ENCODE measurements at places on chromosomes 4 and X.

GRCh38 chr4:4981427-4981826, 37.8 kb downstream of the CYTL1 start:
- no peak for DNase-seq

DNA sequence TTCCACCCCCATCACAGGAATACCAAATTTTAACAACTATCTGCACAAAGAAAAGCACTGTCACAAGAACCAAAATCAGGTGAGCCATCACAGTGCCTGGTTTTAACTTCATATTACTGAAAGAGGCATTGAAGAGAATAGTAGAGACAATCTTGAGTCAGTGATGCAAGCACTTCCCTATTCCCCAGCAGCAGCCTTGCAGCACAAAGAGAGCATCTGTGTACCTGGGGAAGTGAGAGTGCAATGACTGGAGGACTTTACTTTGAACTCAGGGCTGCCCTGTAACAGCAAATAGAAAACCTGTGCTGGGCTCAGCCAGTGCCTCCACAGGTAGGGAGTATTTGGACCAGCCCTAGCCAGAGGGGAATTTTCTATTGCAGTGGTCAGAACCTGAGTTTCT, 361.8 kb downstream of the TEX13C start:
- DNase-seq = no peak

- no peak for DNase-seq
Observed at GRCh38 chr4:14294611-14295010, 667.1 kb upstream of the BOD1L1 start.

- no peak for DNase-seq
Observed at GRCh38 chr4:98289375-98289774, 28.2 kb downstream of the RAP1GDS1 start.

DNA sequence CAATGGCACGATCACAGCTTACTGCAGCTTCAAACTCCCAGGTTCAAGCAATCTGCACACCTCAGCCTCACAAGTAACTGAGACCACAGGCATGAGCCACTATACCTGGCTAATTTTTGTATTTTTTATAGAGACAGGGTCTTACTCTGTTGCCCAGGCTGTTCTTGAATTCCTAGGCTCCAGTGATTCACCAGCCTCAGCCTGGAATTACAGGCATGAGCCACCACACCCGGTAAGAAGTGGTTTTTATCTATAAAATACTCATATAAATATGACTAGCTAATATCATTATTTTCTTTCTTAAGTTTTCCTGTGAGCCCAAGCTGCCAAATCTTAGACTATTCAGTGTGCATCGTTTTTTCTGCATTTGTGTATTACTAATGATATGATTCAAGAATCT, 4.4 kb downstream of the SCFD2 start:
- DNase-seq = no peak

GRCh38 chr4:8829584-8829983, 42.1 kb downstream of the HMX1 start:
- peak; percentile 11 for DNase-seq

DNA sequence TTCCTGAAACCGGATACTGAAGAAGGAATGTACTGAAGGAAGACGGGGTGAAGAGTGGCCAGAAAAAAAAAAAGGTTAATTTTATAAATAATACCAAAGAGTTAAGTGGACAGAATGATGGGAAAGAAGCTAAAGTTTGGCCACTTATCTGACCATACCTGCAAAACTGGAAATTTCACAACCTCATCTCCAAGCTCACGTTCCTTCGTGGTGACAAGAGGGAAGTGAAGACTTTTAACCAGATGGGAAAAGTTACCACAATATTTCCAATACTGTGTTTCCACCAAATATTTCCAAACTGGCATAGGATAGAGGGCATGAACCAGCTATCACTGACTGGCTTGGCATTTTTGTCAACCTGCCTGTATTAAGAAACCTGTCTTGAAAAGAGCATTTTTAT, 56.4 kb downstream of the MAML3 start:
- DNase-seq = no peak

GRCh38 chr4:56129431-56129861, 180.7 kb downstream of the CEP135 start:
- DNase-seq = no peak

DNA sequence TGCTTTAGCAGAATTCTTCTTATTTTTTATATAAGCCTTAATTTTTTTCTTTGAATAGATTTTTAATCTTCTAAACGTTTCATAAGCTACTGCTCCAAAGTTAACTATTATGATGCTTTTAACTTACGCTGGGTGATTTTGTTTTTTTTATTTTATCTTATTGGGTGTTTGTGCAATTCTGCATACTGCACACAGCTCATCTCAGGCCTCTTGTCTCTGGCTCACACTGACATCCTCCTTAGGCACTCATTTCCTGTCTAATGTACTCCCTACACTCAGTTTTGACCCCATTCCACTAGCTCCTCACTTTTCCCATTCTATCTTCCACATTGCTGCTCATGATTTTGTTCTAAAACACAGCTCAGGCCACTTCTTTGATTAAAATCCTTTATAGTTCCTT, 111.9 kb upstream of the MAP9 start:
- DNase-seq = no peak

GRCh38 chr4:15488658-15489470, 19.2 kb downstream of the CC2D2A start:
- DNase-seq = no peak

- DNase-seq = no peak
Observed at GRCh38 chr4:101321481-101322042, 25.8 kb downstream of the PPP3CA start.

DNA sequence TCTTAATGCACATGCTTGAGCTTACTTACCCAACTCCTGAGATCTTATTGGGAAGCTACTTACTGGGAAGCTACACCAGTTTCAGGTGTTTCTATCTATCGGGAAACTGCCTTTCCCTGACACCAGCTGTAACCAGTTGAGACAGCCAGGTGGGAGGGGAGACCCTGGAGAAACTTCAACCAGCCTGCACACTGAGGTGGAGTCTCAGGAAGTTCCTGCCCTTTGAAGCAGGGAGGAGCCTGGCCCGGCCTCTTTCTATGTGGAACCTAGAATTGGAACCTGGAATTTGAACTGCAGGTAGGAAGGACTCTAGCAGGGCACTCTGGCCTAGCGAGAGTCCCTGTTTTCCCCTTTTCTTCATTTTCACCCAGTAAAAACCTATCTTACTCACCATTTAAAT, 425.8 kb upstream of the PABPC4L start:
- no peak for DNase-seq

DNA sequence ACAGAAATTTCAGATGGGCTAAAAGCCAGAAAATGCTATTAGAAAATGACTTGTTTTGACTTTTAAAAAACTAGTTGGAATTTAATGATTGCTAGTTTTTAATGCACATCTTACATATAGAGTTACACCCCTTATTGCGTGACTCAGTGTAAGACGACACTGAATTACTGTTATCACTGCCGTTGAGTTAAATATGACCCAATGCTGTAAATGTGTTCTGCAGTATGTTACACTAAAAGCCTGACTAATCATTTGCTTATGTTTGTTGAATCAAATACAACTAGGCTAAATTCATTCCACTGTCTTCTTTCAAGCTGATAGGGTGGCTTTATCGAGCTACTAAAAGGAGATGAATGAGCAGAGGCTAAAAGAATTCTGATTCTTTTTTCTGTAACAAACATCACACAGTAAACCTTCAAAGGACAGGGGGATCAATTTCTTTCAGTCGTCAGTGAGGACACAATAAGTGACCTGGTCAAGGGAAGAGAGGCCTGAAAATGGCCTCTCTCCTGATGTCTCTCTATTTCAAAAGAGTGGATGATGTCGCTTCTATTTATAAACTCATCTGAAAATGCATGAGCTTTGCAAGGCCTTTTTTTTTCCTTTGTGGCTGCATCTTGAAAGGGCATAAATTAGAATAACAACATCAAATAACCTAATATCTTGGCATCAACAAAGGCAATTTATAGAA, 142.2 kb upstream of the KCNIP4 start:
- DNase-seq = no peak

DNA sequence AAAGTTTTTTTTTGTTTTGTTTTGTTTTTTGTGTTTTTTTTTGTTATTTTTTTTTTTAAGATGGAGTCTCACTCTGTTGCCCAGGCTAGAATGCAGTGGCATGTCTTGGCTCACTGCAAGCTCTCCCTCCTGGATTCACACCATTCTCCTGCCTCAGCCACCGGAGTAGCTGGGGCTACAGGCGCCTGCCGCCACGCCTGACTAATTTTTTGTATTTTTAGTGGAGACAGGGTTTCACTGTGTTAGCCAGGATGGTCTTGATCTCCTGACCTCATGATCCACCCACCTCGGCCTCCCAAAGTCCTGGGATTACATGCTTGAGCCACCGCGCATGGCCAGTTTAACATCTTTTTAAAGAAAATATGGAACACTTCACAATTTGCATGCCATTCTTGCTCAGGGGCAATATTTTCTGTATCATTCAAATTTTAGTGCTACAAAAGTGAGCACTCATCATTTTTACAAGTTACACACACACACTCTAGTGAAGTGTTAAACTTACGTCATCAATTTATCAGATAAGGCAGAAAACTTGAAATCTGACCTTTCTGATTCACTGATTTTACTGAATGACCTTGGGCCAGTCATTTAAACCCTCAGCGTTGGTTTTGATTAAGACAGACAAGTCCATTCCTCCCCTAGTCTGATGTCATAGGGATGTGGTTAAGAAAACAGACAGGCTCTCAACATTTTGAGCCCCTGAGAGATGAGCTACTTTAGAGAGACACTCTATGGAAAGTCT, 61.2 kb downstream of the TRIM2 start:
- DNase-seq = no peak

- no peak for DNase-seq
Observed at GRCh38 chr4:1218634-1219565, 30.0 kb downstream of the CTBP1 start.

DNA sequence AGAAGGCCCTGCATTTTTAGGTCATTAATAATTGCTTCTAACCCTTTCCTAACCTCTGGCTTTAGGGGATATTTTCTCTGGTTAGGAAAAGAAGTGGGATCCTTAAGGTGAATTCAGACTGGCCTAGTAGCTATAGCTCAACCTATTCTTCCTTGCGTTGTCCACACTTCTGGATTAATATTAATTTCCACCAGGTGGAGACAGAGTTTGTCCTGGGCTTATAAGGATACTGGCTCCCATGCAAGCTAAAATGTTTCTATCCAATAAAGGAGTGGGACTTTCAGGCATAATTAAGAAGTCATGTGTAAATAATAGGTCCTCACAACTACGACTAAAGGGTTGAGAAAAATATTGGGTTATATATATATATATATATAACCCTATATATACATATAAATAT, 860.0 kb upstream of the POU3F4 start:
- DNase-seq = no peak

DNA sequence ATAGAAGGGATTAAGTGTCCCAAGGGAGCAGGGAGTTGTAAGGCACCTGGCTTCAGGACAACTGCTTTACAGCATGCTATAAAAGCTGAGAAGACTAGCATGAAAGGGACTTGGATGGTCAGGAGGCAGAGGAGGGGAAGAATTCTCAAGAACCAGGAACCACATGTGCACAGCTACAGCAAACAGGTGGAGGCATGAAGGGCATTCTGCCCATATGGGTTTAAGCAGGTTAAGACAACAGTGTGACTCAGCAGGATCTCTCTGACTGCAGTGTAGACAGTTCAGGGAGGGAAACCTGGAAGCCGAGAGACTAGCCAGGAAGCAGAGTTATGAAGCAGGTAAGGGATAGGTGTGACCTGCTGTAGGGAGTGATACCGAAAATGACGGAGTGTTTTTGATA, 117.0 kb downstream of the DHRSX start:
- no peak for DNase-seq

DNA sequence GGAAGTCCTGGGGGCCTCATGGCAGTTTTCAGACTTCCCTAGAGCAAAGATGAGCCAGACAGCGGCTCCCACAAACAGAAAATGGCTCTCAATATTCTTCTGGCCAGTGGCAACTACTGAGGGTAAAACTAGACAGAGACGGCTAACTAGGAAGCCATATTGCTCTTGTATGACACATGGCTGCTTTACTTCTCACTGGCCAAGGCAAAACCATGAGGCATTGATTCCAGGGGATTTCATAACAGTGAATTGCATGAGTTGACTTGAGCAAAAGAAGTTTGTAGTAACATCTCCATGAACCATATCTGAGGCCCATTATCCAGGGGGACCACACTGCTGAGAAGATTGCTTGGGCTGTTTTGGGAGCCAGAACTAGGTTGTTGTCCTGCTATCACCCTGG, 13.7 kb upstream of the TLR8 start:
- DNase-seq = no peak

- DNase-seq = no peak
Observed at GRCh38 chr4:104408878-104409277, 85.8 kb downstream of the CXXC4 start.

DNA sequence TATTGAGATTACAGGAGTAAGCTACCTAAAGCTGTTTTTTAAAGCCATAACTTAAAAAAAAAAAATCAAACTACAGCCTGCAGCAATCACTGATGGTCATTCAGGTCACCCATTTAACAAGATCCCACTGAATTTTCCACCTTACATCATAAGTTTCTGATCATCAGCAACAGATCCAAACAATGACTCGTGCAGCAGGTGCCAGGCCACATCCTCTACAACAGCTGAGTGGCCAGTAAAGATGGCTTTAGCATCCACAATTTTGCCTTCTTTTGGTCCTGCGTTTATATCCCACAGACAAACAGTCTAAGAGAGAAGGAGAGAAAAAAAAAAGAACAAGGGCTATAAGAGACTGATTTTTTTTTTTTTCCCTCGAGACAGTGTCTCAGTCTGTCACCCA, 16.6 kb downstream of the RBBP7 start:
- DNase-seq = no peak

- DNase-seq = no peak
Observed at GRCh38 chrX:131779306-131779705, 235.4 kb downstream of the OR13H1 start.

DNA sequence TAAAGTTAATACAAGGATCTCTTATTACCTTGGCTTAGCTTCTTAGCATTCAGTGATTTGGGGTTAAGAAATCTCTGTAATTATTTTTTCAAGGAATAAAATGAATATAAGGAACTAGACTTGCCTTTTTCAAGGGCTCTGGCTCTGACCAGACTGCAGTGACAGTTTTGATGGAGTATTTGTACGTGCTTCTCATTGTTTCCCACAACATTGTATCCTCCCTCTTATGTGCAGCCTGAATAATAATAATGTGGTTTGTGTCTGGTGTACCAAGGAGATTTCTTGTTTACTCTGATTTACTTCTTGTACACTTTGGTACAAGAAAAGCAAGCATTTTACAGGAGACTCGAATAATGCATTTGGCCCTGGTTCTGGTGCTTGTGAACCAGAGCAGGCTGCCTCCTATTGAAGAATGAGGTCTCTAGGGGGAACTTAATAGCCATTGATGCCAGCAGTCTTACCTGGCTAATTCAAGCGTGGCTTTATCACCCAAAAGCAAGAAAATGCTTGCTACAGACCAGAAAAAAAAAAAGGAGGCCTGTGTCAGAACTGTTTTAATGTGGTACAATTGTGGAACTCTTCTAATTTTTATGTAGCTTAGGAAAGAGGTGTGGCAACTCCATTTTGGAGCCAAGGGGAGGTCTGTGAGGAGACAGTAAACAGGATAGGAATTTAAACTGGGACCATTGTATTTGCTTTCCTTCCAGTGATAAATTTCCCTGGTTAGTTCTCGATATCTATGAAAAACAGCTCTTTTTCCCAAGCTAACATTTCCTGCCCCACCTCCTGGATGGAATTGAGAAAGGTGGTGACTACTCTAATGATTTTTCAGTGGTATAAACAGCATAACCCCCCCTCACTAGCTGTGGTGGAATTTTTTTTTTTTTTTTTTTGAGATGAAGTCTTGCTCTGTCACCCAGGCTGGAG, 5.6 kb downstream of the OTC start:
- DNase-seq = no peak
